ENCODE measurements at places on chromosomes 2 and 18.

- no peak for DNase-seq
Measured at GRCh38 chr2:221022554-221022953, 549.5 kb downstream of the EPHA4 start.

- DNase-seq = peak; percentile 37
Measured at GRCh38 chr2:28610583-28611201, 114.8 kb downstream of the PLB1 start.

DNA sequence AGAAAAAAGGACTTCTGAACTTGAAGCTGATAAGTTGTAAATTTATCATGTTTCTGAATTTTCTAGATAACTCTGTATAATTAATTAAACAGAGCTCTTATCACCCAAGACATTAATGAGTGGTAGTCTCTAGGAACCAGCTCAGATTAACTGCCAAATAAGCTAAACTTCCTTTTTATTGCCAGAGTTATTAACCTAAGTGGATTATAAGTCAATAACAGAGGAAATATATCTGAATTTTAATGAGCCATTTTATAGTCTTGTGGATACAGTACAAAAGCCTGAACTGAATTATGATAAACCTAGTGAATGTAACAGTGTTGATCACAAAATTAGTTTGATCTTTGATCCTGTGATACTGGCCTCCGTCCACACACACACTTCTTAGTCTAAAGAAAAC is 111.5 kb downstream of the COMMD1 start:
- no peak for DNase-seq

DNA sequence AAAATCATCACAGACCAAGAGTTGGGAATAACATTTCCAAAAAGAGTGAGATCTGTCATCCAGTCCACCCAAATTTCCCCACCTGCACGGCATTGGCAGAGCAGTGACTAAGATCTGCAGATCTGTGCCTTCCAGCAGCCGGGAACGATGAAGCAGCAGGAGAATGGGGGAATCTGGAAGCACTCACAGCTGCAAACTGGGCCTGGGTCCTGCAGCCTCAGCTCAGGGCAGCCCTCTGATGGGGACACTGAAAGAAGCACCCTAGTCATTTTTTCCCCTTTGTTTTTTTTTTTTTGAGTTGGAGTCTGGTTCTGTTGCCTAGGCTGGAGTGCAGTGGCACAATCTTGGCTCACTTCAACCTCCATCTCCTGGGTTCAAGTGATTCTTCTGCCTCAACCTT is 4.4 kb upstream of the SAG start:
- DNase-seq = no peak

GRCh38 chr2:139177041-139177440 is 396.9 kb upstream of the NXPH2 start:
- no peak for DNase-seq

DNA sequence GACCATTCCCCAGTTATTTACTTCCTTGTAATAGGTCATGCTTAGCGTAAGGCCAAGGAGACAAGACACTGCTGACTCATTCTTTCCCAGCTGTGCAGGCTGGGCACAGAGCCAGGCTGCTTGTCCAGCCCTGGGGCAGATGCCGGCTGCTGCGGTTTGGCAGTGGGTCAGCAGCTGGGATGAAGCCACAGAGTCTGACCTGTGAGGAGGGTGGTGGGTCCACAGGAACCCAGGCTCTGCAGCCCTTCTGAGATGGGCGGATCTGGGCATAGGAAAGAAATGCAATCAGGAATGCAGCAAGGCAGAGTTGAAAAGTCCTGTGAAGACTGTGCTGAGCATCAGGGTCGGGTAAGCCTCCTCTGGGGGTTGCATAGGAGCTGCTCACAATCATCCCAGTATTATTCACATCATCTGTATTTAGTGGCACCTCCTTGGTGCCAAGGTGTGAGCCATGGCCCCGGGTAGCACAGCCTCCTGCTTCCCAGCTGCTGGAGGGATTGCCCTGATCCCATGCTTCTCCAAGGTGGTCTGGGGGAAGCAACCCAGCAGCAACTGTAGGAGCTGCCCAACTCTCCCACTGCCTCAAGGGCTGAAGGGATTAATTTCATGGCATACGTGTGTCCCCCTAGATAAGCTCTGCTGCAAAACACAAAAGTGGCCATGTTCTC is 139.0 kb downstream of the DDX1 start:
- DNase-seq = no peak

All from stimulated activated CD4-positive, alpha-beta T cell treated with anti-CD3 and anti-CD28 coated beads, Interleukin-1b, Interleukin-23, amount 100 ng/mL, for 24 hours (primary cell).